ENCODE measurements at places on chromosomes 1 and 21.

DNA sequence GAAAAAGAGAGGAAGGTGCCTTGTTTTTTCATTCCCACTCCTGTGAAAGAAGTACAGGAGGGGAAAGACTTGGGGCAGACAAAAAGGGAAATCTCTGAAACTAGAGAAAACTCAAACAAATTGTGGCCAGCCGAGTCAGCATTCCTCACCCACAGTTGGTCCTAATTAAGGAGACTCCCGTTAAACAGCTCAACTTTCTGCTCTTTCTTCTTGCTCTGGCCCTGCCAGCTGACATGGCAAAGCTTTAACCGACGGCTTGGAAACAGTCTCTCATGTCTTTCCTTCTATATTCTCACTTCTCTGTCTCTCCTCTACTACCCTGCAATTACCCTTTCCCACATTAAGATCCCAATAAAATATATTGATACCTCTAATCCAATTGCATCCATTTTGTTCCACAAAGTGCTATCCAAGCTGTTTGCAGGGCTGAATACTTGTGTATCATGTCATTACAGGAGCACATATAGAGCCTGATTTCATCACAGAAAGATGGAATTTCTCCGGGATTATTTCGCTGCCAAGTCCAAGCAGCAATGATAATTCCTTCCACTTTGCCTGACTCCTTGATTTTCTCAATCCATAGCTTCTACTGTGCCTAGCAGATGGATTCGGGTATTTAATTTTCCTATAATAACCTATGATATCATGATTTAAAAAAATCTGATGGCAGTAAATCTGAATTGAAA is 65.4 kb upstream of the IPO9 start:
- DNase-seq: no peak

DNA sequence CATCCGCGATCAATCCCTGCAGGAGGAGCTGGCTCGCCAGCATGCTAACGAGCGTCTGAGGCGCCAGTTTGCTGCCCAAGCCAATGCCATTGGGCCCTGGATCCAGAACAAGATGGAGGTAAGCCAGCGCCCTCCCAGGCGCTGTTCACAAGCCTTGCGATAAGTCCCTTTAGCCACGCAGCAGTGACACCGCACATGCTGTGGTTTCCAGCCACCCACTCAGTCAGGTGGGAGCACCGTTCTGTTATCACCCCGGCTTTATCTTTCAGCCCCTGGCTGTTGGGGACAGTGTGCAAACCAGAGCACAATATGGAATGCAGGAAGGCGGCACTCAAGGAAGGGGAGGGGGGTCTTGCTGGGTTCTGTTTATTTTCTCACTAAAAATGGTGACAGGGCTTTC is 41.1 kb upstream of the MTR start:
- DNase-seq: no peak

GRCh38 chr21:36873513-36873912 is 93.0 kb downstream of the HLCS start:
- DNase-seq: peak; percentile 5

- DNase-seq: no peak
Measured at GRCh38 chr1:17304826-17305175, 3.2 kb upstream of the PADI4 start.

GRCh38 chr1:206766251-206766856 is 4.2 kb upstream of the IL19 start:
- DNase-seq: peak; percentile 39

Data from LoVo (cell line).